Daoy (cell line): ENCODE measurements at places on chromosomes 4 and X. TPM values are rescaled to one million over a fixed set of nuclear protein-coding genes. Genes with fewer than 3 reads are reported as not detected.

Gene ERVMER34-1
- not detected in 2 replicates for total RNA-seq

- peak; percentile 89 for DNase-seq
Measured at GRCh38 chrX:137565921-137566745, at the start of gene ZIC3. Gene ZIC3, plus strand, starts transcription at chrX:137566127. Its CDS starts 565 bp downstream, at chrX:137566692.

GRCh38 chr4:118888666-118889311, at the start of gene SYNPO2:
Gene SYNPO2, plus strand, starts transcription at chr4:118888854. Its CDS starts 183 bp downstream, at chr4:118889037.
- DNase-seq, result peak; percentile 77

DNA sequence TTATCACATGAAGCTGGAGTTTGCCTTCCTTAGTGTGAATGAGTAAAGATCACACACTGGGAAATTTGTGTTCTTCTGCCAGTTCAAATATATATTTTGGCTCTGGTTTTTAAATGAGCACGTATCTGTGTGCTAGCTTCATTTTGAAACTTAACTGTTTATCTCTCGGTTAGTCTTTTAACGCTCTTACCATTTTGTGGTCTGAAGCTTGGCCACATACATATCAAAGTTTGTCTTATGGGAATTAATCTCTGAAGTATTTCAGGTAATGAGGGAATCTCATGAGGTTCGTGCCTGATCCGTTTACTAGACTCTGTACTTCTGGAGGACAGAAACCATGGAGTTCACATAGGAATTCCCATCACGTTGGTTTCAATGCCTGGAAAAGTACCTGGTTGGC, 13.8 kb downstream of the ATP10D start:
- DNase-seq, result no peak

Gene SNX25
- total RNA-seq, result 12.6 and 14.8 TPM in 2 replicates

GRCh38 chr4:173752610-173753230, 222.7 kb upstream of the HAND2 start:
- peak; percentile 44 for DNase-seq

GRCh38 chr4:64068096-64068495, 341.2 kb downstream of the TECRL start:
- no peak for DNase-seq

Gene MMRN1
- total RNA-seq, result not detected in 2 replicates

GRCh38 chr4:147629783-147630730, 12.9 kb downstream of the TMEM184C start:
- DNase-seq, result no peak

GRCh38 chr4:184664445-184665210, 15.1 kb downstream of the PRIMPOL start:
- DNase-seq, result no peak

- DNase-seq, result no peak
Measured at GRCh38 chr4:62131049-62131448, 930.9 kb downstream of the ADGRL3 start.

GRCh38 chrX:108199041-108199440, 107.5 kb downstream of the ATG4A start:
- DNase-seq, result no peak

GRCh38 chr4:48342606-48342880, 1.2 kb downstream of the SLAIN2 start:
- DNase-seq, result no peak

DNA sequence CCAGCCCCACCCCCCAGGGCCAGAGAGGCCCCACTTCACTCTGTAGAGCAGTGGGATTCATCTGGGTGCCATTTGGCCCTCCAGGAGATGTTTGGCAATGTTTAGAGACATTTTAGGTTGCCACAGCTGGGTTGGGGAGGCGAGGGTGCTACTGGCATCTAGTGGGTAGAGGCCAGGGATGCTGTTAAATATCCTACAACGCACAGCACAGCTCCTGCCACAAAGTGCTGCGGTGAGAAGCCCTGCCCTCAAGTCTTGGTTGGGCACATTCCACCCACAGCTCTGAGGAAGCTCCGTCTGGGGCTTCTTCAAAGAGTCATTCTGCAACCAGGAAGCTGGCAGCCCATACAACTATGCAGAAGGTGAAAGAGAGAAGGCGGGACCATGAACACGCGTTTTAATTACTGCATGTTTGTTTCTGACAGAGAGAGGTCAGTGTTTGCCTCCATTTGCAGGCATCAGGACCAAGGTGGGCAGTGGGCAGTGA, 48.1 kb upstream of the FAM9C start:
- DNase-seq, result no peak

DNA sequence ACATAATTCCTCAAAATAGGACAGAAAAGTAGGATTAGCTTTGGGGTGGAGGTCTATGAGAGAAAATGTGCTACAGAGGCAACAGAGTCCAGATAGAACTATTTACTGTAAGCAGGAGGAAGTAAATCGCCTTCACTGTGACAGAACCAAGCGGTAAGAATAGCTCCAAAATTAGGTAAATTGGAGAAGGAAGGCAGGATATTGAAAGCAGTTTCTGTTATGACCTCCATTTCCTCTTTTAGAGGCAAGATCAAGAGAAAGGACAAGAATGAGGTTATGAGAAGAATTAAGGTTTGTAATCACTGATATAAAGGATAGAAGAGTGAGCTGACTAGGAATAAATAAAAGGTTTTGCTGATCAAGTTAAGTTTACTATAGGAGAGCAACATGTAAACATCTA, 44.1 kb upstream of the NEUROG2 start:
- DNase-seq, result no peak

Gene VCX3B
- total RNA-seq, result 0.11 TPM in 1 of 2 replicates, not detected in the other

- DNase-seq, result no peak
Measured at GRCh38 chr4:148089624-148090023, 352.6 kb downstream of the NR3C2 start.

Gene P2RY8
- 0.11 TPM in 1 of 2 replicates, not detected in the other for total RNA-seq

- DNase-seq, result no peak
Measured at GRCh38 chrX:150536455-150537116, 31.8 kb upstream of the MTM1 start.

GRCh38 chrX:112841114-112841819, 636 bp upstream of the AMOT start:
- DNase-seq, result peak; percentile 81
